ENCODE measurements at places on chromosomes 3 and 15. TPM values are rescaled to one million over a fixed set of nuclear protein-coding genes. Genes with fewer than 3 reads are reported as not detected.

DNA sequence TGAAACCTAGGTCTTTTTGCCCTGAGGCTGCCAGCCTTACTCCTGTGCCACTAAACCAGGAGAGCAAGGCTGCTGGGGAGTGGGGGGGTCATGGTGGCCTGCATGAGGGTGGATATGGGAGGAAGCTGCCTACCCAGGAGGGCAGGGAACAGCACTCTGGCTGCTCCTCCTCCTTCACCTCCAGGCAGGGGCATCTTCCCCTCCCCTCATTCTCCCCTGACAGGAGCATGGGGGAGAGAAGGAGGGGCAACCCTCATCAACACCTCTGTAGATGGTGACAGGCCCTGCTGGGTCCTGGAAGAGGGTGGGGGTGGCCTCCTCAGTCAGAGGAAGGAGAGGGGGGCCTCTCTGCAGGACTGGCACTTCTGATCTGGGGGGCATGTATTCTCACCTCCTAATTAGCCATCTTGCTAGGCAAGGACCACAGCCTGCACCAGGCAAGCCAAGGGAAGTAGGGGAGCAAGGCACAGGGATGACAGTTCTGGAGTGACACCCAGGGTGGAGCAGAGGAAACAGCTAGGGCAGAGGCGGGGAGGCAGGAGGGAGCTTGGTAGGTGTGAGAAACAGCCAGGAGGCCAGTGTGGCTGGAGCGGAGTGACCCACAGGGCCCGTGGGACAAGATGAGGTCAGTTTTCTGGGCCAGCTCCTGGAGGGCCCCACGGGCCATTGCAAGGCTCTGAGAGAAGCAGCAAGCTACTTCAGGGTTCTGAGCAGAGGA, 4.9 kb downstream of the CCDC33 start:
- DNase-seq = no peak

GRCh38 chr15:65399997-65400396, 22.2 kb upstream of the IGDCC3 start:
- DNase-seq = no peak

- DNase-seq = no peak
Observed at GRCh38 chr15:96053031-96053780, 277.3 kb upstream of the NR2F2 start.

DNA sequence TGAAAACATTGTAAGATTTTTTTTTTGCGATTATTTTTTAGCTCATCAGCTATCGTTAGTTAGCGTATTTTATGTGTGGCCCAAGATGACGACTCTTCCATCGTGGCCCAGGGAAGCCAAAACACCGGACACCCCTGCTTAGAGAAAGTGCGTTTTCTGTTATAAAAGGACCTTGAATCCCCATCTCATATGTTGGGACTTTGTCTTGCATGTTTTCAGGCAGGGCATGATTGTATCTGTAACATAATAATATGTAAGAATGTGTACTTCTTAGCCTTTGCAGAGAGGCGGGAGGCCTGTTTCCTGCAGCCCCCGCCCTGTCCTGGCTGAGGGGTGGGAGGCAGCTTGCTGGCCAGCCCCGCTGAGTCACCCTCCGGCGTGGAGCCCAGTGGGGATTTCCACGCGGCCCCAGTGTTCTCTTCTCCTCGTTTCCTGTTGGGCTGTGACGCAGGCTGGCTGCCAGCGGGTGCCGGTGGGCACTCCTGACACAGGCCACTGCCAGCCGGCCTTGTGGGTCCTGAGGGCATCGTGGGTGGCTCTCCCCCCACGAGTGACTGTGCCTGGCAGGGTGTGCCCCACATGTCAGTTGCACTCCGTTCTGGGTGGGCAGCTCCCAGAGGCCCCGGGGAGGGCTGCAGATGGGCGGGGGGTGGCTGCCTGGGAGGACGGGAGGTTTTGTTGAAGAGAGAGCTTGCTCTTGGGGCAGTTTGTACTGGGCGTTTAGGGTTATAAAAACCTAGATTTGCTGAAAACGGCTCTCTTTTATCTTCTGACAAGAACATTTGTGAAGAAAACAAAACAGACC, 55.6 kb downstream of the SMAD3 start:
- DNase-seq = peak; percentile 91

LIPH gene
- polyA plus RNA-seq = 0.29 TPM

DNA sequence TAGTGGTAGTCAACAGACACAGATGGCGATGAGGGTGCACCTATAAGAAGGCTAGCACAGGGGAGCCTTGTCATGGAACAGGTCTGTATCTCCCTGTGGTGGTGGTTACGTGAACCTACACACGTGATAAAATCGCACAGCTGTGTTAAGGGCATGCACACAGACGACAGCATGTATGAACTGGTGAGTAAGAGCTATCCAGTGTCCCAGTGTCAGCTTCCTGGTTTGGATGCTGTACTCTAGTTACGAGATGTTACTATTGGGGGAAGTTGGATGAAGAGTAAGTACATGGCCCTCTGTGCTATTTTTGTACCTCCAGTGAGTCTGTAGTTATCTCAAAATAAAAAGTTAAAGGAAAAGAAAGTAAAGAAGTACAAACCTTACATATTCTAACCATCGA, 38.2 kb downstream of the MTMR10 start:
- DNase-seq = no peak

DNA sequence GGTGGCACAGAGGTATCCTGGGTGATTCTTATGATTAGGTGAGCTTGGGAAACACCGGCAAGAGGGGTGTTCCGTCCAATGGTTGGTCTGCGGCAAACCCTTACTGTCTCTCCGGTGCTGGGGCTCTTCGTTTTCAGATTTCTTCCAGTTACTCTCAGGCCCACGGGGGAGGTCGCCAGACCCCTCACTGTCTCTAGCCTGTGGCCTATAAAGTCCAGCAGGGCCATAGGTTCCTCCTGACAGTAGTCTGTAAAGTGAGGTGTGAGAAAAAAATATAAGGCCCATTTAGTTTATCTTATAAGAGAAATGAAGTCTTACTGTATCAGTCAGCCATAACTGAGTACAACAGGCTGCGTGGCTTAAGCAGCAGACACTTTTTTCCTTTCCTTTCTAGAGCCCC, 1.4 kb downstream of the ESYT3 start:
- DNase-seq = no peak

UBAP1L gene
- 3.0 TPM for polyA plus RNA-seq
